Placental pericyte (primary cell): ENCODE measurements at places on chromosomes 3 and 15. TPM values are rescaled to one million over a fixed set of nuclear protein-coding genes. Genes with fewer than 3 reads are reported as not detected.

Gene LMOD3
- not detected in 2 replicates for total RNA-seq

Gene PRICKLE2
- 37.9 and 65.0 TPM in 2 replicates for total RNA-seq

Gene PLCL2
- 7.7 and 9.0 TPM in 2 replicates for total RNA-seq

Gene CPNE4
- total RNA-seq: not detected in 2 replicates

Gene KBTBD13
- not detected in 2 replicates for total RNA-seq

Gene RRP9
- 26.5 and 33.4 TPM in 2 replicates for total RNA-seq

Gene NPAP1
- not detected in 2 replicates for total RNA-seq

Gene PTX3
- 130 and 602 TPM in 2 replicates for total RNA-seq

Gene FANCD2OS
- not detected in 2 replicates for total RNA-seq
